ENCODE measurements at places on chromosomes 4 and X.

GRCh38 chrX:124518885-124519284 lies 172.5 kb downstream of the SH2D1A start:
- DNase-seq, result no peak

- no peak for DNase-seq
Measured at GRCh38 chr4:101328063-101328602, 19.2 kb downstream of the PPP3CA start.

- no peak for DNase-seq
Measured at GRCh38 chr4:138670681-138671080, 344.9 kb upstream of the NOCT start.

DNA sequence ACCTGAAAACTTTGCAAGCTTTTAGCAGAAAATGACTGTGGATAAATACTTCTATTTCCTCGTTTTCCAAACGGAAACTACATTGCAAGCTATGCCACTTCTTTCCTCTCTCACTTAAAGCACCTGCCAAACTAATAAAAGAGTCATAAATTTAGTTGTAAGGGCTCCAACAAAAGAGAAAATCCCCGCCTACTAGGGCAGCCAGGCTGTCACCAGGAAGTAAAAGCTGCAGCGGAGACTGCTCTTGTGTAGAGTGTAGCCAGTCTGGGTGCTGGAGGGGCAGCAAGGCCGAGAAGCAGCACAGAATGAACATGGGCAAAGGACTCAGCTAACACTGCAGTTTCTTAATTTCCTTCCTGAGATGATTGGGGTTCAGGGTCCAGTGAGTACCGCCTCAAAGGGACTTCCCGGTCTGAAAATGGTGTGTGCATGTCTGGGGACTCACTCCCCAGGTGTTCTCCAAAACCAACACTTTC lies 89.3 kb upstream of the MAML3 start:
- peak; percentile 80 for DNase-seq

DNA sequence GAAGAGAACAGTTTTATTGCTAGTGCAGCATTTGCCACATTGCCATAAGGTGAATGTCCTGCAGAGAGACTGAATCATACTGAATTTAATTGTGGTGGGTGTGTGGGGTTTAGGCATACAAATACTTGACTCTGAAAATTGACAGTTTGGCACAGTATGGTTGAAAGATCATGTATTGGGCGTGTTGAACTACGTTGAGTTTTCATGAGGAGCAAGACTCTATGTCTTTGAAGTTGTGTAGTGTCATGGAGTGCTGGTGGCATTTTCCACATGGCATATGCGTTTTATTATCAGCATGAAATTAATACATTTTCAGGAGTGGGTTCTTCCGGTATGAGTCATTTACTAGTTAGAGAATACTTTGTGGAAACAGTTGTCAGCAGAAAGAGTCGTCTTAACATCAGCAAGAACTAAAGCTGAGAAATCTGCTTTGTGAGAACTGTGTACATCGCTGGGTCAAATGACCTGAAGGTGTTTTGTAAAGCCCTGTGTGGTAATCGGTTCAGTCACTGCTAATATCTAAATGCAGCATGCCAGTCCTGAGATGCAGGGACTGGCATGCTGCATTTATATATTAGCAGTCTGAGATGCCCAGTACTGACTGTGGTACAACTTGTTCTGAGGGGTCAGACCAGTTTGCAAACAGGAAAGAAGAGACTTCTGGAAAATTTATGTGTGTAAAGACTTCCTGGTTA lies 50.3 kb downstream of the ARHGAP10 start:
- DNase-seq, result no peak

GRCh38 chr4:113411496-113411938 lies 350.0 kb downstream of the CAMK2D start:
- DNase-seq, result no peak

Data from DMS79 treated with DMSO at 0.1 percent for 48 hours (cell line).